ENCODE measurements at places on chromosomes 5 and 9.

GRCh38 chr9:88833946-88834345 lies 157.3 kb upstream of the S1PR3 start:
- no peak for DNase-seq

DNA sequence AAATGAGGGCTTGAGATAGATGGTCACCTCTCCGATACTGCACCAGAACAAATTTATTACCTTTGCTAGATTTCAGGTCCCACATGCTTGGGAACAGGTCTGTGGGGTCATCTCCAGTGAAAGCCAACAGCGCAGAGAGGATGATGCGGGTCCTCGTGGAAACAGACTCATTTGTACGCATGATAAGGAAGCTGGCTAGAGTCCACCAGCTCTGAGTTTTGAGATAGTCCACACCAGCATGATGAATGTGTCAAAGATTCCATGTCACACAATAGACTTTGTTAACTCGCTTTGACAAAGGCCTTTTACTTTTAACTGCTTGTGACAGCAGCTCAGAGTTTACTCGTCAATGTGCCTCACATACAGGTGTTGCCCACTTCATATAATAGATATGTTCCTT lies 105.4 kb upstream of the TBCA start:
- DNase-seq = no peak

DNA sequence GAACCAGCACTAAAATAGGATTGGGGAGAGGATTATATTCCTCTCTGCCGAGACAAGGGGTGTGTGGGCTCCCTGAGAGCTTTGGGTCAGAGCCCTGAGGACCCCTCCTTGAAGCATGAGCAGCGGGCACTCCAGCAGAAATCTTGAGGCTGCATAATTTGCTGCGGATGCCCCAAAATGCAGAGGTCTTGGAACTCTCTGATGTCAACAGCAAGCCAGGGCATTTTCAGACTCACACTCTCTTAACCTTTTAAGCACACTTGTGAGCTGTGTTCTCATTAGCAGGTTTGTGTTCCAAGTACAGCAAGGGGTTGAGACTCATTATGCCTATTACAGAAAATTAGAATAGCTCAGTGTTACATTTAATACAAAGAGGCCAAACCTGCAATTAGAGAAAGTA lies 513.0 kb upstream of the ADAMTS16 start:
- DNase-seq = no peak

- DNase-seq = no peak
These were observed 168.2 kb downstream of the DAB2IP start for GRCh38 chr9:121819428-121820231.

DNA sequence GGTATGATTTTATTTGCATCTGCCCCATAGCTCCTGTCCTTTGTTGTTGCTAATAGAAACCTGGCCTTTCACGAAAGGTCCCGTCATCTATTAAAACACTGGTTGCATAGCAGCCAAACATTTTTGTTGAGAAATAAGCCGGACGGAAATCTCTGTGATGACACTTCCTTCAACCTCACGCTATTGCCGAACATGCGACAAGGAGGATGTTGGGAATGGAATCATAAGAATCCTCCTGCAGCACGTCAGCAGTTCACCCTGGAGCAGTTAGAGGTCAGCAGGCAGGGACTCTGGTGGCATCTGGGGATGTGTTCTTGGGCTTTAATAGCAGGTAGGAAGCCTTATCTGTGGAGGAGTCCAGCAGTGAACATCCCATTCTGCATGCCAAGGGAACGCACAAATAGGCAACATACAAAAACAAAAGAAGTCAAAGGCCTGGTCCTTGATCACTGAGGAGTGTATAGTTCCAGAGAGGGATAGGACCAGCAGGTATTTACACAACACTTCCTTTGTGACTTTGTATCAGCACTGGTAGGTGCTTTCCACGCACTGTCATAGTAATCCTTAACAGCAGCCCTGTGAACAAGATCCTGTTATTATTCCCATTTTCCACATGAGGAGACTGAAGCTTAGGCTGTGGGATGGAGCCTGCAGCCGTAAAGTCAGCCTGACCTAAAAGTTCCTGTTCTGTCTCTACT lies 33.4 kb downstream of the ARHGAP26 start:
- no peak for DNase-seq

GRCh38 chr5:102649731-102650130 lies 105.4 kb upstream of the PAM start:
- DNase-seq = no peak

GRCh38 chr9:83986195-83986594 lies 5.6 kb downstream of the RMI1 start:
- DNase-seq = no peak

DNA sequence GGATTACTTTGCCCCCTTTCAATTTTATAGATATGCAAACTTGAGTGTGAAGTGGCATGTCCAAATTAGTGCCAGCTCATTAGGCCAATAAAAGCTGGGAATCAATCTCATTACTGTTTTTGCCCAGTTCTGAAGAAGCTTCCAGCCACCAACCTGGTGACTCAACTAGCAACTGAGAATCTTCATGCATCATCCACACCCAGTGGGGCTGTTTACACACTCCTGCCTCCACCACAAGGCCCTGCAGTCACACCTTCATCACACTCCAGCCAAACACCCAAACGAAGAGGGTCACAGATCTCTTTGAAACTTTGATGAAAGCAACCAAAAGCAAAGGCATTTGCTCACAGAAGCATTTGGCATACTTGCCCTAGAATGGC lies 41.3 kb upstream of the S1PR3 start:
- DNase-seq = no peak

DNA sequence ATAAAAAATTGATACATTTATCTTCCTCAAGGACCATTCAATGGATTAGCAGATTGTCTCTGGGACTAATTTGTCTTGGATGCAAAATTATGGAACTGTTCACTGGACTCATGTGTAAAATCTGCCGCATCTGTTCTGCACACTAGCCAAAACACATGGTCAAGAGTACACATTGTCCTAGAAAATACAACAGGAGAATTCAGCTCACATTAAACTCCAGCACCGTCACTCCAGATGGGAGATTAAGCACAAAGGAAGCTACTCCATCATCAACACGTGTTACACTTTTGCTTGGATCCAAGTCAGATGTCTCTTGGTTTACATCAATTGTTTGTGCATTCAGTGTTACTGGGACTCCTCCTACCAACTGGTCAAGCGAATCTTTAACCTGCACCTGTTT lies 28.8 kb downstream of the C5 start:
- no peak for DNase-seq

DNA sequence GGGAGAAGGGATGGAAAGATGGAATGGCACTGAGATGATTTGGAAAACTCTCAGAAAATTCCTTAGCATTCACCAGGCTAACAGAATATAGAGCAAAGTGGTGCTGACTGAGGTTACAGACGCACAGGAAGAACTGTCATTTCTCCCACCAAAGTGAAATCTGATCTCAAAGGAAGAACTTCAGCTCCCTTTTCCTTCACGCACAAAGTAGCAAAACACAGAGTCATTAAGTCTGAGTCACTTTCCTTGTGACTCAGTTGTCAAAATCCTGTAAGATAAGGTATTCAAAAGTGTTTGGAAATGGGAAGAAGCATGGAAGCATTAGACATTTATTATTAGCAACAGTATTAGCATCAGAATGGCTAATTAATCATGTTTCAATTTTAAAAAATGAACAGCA lies 11.7 kb downstream of the MPDZ start:
- DNase-seq = no peak

GRCh38 chr9:72998363-72998762 lies 45.5 kb upstream of the ALDH1A1 start:
- DNase-seq = no peak

- peak; percentile 93 for DNase-seq
These were observed at the start of gene NELFB for GRCh38 chr9:137254624-137255447. Gene NELFB (plus strand): TSS chr9:137255327.

DNA sequence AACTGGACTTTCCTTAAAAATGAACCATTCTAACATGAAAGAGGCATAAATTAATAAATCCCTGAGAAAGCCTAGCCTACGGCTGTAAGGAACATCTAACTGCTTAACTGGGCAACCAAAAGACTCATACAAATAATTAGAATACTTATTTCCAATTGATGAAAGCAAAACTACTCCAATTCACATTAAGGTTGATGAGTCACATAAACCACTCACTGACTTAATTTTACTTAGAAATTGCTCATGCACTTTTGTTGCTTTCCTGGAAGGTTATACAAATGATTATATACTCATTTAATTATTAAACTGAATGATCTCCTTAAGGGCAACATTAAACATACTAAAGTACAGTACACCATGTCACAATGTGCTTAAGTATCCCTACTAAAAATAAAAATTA lies 101.9 kb downstream of the NFIB start:
- no peak for DNase-seq

GRCh38 chr5:89349246-89349980 lies 466.4 kb upstream of the MEF2C start:
- no peak for DNase-seq

DNA sequence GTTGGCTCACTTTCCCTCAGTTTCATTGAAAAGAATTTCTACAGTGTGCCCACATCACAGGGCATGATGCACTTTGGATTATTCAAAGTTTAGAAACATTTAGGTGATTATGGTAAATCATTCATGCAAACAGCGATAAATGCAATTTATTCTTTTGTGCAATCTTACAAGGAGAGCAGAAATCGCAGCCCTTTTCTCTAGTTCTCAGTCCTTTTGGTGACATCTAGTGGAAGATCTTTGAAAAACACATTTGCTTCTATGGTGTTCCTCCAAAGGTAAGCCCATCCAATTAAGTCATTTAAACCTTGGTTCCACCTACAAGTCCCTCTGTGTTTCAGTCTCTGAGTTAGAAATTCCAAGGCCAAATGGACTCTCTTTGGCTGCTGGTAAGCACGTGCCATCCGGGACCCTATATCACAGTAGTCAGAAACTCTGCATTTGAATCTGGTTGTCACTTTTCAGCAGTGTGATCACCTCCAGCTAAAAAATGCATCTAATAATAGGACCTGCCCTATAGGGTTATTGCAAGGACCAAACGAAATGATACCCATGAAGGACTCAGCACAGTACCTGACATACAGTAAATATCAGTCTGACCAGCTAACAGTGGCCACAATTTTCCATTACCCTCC lies 66.4 kb downstream of the MACROH2A1 start:
- DNase-seq = peak; percentile 23

- DNase-seq = no peak
These were observed 16.1 kb upstream of the FRRS1L start for GRCh38 chr9:109182940-109183798.

GRCh38 chr9:127445851-127446712 lies 5.1 kb downstream of the RPL12 start:
- no peak for DNase-seq

GRCh38 chr5:143843461-143843860 lies 31.5 kb downstream of the HMHB1 start:
- no peak for DNase-seq

DNA sequence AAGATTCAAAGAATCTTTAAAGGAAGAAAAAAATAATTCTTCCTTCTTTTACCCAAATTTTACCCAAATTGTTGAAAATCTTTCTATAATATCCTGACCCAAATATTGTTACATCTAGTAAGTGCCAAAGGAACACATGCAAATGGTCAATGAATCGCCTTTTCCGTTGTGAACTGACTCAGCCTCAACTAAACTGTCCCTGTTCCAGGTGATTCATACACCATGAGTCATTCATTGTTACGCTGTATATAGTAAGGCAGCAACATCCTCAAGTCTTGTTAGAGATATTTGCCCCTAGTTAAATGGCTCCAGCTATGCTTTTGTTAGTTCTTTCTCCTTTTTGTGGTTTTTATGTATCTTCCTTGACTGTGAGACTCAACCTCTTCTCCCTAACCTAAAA lies 9.7 kb downstream of the PTGER4 start:
- peak; percentile 54 for DNase-seq

DNA sequence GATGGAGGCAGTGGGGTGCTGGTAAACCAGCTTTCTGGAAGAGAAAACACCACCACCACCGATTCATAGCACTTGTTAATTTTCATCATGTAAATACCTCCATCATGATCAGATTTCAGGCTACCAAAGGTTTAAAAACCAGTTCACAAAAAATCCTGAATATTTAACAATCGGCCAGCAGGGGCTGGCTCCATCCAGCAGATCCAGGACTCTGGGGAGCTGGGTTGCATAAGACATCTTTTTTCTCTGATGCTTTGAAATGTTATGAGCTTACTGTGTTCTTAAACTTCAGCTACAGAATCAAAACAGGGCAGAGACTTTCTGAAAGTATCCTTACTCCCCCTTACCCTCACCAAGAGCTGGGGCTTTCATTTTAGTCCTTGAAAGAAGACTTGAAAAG lies 14.6 kb upstream of the RNF183 start:
- DNase-seq = no peak

GRCh38 chr9:19940811-19941535 lies 152.1 kb upstream of the SLC24A2 start:
- DNase-seq = no peak

DNA sequence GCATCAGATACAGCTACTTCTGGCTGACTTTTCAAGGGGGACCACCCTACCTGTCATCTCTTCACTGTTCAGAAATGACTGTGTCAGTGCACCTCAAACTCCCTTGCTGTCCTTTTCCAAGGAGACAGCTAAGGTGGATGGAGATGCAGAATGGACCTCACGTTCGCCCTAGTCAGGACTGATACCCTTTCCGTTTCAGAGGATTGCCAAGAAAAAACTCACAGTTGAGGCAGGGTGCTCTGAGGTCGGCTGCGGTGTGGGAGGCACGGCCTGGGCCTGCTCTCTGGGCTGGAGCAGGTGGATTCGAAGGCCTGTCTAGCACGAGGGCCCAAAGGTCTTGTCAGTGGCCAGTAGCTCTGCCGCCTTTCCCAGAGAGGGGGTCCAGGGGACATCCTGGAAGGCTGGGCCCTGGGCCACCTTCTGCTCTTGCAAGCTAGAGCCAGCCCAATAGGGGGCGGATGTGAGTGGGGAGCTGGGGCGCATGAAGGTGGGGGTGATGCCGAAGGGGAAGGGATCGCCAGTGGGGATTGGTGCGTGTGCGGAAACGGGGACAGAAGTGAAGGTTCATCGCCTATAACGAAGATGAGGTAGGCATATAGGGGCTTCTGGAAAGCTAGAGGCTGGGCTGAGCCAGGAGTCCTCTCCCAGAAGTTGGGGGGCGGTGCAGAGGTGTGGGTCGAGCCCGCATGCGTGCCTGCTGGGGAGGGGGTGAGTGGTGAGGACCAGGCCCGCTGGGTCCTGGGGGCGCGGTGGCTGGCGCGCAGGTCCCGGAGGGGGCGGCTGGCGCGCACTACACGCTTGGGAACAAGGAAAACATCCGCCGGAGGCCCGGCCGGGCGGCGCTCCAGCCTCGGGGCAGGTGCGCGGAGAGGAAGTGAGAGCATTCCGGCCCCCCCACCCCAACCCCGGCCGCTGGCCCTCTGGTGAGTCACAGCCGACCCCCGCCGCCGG lies 2.5 kb upstream of the MSMP start:
- DNase-seq = peak; percentile 76

- no peak for DNase-seq
These were observed 22.4 kb downstream of the TRIO start for GRCh38 chr5:14165375-14166106.

DNA sequence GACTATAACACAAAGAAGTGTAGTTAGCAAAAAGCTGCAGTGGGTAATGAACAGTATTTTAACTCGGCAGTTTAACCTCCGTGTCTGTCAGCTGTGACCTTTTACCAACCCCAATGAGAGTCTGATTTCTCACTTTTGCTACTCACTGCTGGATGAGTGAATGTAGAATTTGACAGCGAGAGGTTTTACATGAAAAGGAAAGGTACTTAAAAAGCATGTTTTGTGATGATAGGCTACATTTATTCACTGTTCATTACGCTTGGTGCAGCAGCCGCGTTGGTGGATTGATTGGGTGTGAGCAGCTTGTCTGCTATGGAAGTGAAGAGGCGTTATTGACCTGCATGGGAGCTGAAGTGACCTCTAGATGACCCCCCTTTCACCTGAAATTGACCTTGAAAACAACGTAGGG lies 867.7 kb downstream of the NR2F1-AS1 start:
- DNase-seq = no peak
